Activated CD4-positive, CD25-positive, alpha-beta regulatory T cell (primary cell): ENCODE measurements at places on chromosomes 6 and 20.

- peak; percentile 23 for DNase-seq
Measured at GRCh38 chr6:29834564-29835436, 7.2 kb downstream of the HLA-G start.

GRCh38 chr6:163367497-163368183 is 46.9 kb upstream of the QKI start:
- no peak for DNase-seq

DNA sequence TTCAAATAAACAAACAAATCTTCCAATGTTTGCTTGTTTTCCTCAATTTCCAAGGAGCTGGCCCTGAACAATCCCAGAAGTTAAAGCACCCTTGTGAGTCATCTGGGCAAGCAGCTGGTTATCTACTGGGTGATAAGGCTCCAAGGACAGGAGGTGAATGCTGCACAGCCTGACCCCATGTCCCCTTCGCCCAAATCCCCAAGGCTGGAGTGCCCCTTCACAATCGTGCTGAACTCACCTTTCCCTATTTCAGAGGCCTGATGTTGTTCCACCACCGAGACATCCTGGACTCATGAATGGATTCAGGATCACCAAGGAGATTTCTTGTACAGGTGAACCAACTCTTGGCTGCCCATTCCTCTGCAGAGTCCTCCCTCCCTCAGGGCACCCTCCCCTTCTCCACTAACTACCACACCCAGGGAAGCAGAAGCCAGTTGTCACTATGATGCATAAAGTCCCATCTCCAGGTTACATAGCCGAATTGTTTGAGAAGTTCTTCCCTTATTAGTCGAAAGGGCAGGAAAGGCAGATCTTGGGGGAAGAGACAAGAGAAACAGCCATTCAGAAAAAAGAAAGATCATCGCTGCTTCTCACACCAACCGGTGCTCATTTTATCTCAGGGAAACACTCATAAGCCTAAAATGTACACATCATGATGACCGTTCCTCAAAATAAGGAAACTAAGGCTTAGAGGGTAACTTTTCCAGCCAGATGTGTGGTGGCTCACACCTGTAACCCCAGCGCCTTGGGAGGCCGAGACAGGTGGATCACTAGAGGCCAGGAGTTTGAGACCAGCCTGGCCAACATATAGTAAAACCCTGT is 138.8 kb upstream of the RREB1 start:
- DNase-seq: no peak

DNA sequence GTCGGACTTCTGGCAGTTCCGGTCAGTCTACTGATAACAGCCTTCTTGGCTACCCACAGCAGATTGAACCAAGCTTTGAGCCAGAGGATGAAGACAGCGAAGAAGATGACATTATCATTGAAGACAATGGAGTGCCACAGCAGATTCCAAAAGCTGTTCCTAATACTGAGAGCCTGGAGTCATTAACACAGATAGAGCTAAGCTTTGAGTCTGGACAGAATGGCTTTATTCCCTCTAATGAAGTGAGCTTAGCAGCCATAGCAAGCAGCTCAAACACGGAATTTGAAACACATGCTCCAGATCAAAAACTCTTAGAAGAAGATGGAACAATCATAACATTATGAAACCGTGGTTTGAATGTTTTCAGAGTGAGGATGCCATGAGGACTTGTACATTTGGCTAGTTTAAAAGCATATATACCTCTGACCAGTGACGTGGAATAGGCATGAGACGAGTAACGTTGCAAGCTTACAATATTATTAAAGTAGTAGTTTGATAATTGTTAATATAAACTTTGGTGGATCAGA is 18.8 kb downstream of the PARD6B start:
- no peak for DNase-seq

GRCh38 chr6:106609699-106610098 is 19.6 kb downstream of the RTN4IP1 start:
- no peak for DNase-seq

DNA sequence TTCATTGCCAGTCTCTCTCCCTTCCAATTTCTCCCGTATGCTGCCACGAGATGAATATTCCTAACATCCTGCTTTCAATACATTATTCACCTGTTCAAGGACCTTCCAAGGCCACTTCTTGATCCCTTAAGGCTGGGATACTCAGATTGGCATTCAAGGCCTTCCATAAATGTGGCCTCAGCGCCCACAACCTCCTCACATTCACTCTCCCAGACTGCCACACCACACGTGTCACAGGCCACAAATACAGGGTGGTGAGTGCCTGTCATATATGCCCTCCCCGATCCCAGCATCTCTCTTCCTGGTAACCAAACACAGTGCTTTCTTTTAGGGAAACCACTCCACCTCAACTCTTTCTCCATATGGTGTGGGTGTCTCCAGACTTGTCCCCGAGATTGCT is 55.5 kb downstream of the TTI1 start:
- DNase-seq: no peak

GRCh38 chr6:11770546-11771466 is 7.8 kb downstream of the ADTRP start:
- no peak for DNase-seq

- no peak for DNase-seq
Measured at GRCh38 chr6:100833972-100834574, 47.1 kb downstream of the ASCC3 start.

GRCh38 chr20:1266167-1266973 is at the start of gene SNPH:
TSS of gene SNPH (plus strand) at chr20:1266294. CDS start at chr20:1296240, 29,946 bp downstream.
- peak; percentile 54 for DNase-seq

DNA sequence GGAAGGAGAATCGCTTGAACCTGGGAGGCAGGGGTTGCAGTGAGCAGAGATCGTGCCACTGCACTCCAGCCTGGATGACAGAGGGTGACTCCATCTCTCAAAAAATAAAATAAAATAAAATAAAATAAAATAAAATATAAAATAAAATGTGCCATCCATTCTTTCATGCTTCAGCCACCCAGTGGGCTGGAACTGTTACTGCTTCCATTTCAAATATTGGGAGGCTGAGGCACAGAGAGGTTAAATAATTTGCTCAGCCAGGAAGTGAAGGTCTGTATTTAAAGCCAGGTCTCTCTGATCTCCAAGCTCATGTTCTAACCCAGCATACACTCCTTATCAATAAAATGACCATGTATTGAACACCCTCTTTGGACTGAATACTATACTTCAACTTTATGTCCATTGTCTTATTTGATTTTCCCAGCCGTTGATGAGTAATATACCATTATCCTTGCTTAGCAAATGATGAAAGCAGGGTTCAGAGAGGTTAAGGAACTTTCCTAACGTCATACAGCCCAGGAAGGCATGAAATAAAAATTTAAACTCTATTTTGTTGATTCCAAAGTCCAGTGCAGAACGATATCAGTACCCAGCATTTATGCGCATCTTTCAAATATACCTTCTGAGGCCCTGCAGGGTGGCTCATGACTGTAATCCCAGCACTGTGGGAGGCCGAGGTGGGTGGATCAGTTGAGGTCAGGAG is 25.8 kb upstream of the SLC9A8 start:
- DNase-seq: no peak

- DNase-seq: no peak
Measured at GRCh38 chr6:157235600-157236039, 87.7 kb downstream of the TMEM242 start.

DNA sequence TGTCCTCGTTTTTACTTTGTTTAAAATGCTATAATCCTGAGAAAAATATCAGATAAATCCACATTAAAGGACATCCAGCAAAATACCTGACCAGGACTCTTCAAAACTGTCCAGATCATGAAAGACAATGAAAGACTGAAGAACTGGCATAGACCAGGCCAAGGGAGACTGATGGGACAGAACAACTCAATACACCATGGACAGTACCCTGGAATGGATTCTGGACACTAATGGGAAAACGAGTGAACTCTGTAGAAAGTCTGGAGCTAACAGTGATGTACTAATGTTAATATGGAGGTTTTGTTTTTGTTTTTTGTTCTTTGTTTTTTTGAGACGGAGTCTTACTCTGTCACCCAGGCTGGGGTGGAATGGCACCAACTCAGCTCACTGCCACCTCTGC is 461.4 kb downstream of the CD83 start:
- no peak for DNase-seq

DNA sequence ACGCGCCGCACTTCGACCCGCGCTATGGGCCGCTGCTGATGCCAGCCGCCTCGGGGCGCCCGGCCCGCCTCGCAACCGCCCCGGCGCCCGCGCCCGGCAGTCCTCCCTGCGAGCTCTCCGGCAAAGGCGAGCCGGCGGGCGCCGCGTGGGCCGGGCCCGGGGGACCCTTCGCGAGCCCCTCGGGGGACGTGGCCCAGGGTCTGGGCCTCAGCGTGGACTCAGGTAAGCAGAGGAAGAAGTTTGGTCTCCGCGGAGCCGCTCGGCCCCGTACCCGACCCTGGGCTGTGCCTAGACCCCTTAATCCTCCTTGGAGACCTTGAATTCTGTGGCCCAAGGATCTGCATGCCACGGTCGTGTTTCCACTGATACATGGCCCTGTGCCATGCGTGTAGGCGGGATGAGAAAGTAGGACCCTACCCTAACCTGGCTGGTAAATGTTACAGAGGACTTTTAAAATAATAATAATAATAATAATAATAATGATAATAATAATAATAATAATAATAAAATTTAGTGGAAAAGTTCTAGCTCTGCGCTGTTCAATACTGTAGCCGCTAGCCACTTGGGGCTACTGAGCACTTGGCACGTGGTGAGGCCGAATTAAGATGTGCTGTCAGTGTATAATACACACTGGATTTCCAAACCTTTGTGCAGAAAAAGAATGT is 5.6 kb downstream of the VGLL2 start:
- no peak for DNase-seq

DNA sequence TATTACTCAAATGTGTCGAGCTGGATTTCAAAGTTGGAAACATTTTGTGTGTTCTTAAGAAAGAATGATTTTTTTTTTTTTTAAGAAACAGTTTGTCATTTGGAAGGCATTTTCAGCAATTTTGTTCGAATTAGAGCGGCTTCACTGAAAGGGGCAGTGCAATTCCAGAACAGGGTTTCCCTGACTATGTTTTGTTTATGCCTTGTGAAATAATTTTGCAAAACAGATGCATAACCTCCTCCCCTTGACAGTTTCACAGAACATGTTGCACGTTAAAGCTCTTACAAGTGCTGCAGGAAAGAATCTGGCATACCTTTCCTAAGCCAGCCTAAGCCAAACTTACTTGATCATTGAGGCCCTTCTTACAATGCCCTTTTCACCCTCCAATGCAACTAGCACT is 216.0 kb upstream of the SSTR4 start:
- DNase-seq: no peak

- DNase-seq: no peak
Measured at GRCh38 chr6:13495112-13495776, 7.8 kb upstream of the GFOD1 start.

DNA sequence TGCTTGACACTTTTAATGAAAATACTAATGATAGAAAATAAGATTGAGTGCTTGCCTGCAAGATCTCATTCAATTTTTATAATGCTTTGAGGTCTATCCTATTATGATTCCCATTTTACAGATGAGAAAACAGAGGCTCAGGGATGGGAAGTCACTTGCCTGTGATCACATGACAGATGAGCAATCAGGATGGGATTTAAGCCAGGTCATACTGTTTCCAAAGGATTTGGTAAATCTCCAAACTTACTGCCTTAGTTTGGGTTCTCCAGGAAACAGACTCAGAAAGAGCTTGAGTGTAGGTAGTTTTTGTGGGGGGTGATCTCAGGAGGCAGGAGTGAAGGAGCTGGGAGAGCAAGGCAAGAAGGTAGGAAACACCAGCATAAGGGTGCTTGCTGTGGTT is 456.3 kb downstream of the MAFB start:
- DNase-seq: no peak

DNA sequence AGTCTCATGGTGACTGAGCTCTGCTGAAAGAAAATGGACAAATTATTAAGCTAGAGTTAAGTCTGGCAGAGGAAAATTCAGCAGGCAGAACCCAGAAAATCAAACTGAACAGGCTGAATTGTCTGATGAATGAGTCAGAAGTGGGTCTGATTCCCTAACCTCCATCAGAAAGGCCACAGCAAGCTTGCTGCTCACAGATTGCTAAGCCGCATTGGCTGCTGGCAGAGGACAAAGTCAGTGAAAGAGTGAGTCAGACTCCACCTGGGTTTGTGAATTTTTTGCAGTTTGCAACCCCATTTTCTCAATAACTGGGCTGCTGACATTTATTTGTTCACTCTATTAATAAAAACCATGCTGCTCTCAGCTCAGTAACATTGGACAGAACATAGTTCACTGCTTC is 191.3 kb downstream of the EPM2A start:
- no peak for DNase-seq

DNA sequence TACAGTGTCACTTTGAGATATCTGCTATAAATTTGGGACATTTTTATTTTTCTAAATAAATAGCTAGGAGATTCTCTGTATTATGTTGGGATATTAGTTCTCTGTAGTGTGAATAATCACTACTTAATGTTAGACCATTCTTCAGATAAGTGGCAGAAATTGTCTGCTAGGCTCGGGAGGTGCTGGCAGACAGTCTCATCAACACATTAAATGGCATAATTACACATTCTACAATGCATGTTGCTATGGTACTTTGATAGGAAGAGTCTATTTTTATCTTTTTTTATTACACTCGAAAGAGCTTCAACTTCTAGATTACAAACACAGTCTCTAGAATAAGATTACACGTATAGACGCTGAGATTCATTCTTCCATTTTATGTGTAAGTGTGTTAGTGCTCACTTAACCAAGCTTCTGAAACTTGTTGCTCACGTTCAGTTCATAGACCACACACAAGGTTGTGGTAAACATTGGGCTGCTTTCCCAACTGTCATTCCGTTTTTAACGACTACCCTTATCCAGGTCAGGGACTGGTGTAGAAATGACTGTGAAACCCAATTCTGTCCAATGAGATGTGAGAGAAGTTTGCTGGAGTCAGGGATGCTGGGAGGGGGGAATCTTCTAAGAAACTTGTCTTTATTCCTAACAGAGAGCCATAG is 78.6 kb downstream of the TPBG start:
- DNase-seq: no peak

- DNase-seq: no peak
Measured at GRCh38 chr6:138429761-138430160, 25.7 kb downstream of the HEBP2 start.

DNA sequence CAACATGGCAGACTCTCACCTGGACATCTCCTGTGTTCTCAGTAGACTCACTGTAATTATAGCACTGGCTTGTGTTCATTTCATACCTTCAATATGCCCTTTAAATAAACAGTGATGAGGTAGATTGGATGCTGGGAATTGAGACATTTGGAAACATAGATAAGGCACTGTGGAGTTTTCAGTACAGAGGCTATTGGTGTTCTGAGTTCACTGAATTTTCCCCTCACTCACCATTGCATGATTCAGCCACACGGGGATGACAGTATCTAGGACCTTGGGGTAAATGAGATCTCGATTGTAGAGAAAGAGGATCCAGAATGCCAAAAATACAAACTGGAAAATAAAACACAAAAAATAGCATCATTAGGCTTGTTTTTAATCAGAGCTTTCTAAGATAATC is 12.6 kb downstream of the ADTRP start:
- DNase-seq: no peak
